T-cell (primary cell): ENCODE measurements at places on chromosomes 5 and 9. TPM values are rescaled to one million over a fixed set of nuclear protein-coding genes. Genes with fewer than 3 reads are reported as not detected.

DNA sequence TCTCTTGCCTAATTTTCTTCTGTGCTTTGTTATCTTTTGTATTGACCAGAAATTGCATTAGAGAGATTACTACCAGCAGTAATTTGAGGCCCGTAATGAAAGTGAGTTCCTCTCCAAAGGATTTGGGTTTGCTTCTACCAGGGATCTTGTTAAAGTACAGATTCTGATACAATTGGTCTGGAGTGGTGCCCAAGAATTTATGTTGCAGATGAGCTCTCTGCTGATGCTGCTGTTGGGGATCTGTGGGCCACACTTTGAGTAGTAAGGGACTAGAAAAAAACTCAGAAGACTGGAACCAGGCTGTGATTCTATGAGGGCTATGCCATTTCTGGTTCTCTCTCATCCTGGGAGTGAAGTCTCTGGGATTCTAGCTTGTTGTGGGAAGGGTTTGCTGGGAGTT lies 192.2 kb downstream of the SEC61B start:
- no peaks in the 10 kb centered on the region for H3K27me3 ChIP-seq
- no peak overlapping the region for H3K4me3 ChIP-seq
- no peak for DNase-seq
- H3K27ac ChIP-seq = no peak overlapping the region

DNA sequence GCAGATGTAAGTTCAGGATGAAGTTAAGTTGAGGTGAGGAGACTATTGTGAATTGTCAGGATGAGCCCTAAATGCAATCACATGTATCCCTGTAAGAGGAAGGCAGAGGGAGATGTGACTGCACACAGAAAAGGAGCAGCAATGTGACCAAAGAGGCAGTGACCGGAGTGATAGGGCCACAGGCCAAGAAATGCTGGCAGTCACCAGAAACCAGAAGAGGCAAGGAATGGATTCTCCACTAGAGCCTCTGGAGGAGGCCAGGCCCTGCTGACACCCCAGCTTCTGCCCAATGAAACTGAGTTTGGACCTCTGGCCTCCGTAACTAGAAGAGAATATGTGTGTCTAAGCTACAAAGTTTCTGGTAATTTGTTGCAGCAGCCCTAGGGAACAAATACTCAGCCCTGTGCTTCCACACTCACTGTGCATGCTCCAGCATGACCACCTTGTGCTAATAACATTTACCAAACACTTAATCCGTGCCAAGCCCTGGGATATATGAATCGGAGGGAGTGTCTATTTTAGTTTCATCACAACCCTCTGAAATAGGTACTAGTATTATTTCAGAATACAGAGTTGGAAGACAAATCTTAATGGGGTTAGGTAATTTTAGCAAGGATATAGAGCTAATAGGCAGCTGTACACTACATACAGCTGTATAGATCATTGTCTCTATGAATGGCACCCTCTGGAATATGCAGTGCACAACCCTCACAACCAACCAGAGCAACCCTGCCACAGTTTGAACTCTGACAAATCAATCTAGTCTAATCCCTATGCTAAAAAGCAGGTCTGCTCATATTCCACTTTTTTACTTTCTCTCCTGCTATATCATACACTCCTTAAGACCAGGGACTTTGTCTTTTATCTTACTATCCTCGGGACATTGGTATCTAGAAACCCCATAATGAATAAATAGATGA lies 7.8 kb upstream of the GPX8 start:
- no peaks in the 10 kb centered on the region for H3K4me1 ChIP-seq
- no peaks in the 10 kb centered on the region for H3K36me3 ChIP-seq
- H3K27me3 ChIP-seq = no peaks in the 10 kb centered on the region
- no peak overlapping the region for H3K4me3 ChIP-seq
- H3K27ac ChIP-seq = no peak overlapping the region
- no peak for DNase-seq

DNA sequence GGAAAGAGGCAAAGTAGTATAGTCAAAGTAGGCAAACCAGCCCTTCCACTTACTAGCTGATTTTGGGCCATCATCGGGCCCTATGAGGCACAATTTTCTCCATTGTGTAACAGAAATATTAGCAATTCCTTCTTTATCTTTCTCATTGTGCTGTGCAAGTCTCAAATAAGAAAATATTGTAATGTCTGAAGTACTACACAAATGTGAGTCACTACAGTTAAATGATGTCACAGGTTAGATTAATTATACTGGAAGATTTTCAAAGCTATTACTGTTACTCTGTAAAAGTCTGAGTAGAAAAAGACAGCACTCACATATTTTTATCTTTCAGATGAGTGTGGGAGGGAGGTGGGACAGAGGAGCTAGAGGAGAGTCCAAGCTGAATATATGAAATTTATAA lies 12.4 kb upstream of the TMC1 start:
- no peak for DNase-seq
- no peaks in the 10 kb centered on the region for H3K27me3 ChIP-seq
- H3K36me3 ChIP-seq = no peaks in the 10 kb centered on the region
- H3K4me3 ChIP-seq = no peak overlapping the region
- no peak overlapping the region for H3K27ac ChIP-seq

Gene KIF2A
- 114 TPM for total RNA-seq

Gene TLX3
- not detected for total RNA-seq
